ENCODE measurements at places on chromosomes 11 and 22. TPM values are rescaled to one million over a fixed set of nuclear protein-coding genes. Genes with fewer than 3 reads are reported as not detected.

ROBO4 gene
- 26.6 TPM for total RNA-seq

CHRDL2 gene
- not detected for total RNA-seq

C11orf91 gene
- not detected for total RNA-seq

OR51B4 gene
- total RNA-seq = not detected

FAM180B gene
- not detected for total RNA-seq

FXYD6 gene
- total RNA-seq = not detected

MMP12 gene
- 0.59 TPM for total RNA-seq

SC5D gene
- 71.4 TPM for total RNA-seq

ATG13 gene
- total RNA-seq = 34.5 TPM

MPPED2 gene
- total RNA-seq = not detected

NAALAD2 gene
- 0.73 TPM for total RNA-seq

FOLH1 gene
- total RNA-seq = 0.73 TPM

OR10D3 gene
- not detected for total RNA-seq

NAT10 gene
- 38.6 TPM for total RNA-seq

GSTT2B gene
- 8.5 TPM for total RNA-seq

OR5B21 gene
- not detected for total RNA-seq

UBE2L3 gene
- total RNA-seq = 45.9 TPM

RAB36 gene
- total RNA-seq = 5.5 TPM

C11orf42 gene
- not detected for total RNA-seq

UPB1 gene
- not detected for total RNA-seq

F2 gene
- total RNA-seq = not detected

SAA1 gene
- total RNA-seq = not detected

TM7SF2 gene
- 14.3 TPM for total RNA-seq

OR8B2 gene
- not detected for total RNA-seq

GAB4 gene
- total RNA-seq = not detected

OR6A2 gene
- total RNA-seq = 0.59 TPM
